ENCODE measurements at places on chromosomes 7 and 10.

- DNase-seq = no peak
Measured at GRCh38 chr10:77899080-77899477, 27.5 kb downstream of the DLG5 start.

GRCh38 chr7:44162785-44163395 lies 21.8 kb upstream of the MYL7 start:
- DNase-seq = no peak

DNA sequence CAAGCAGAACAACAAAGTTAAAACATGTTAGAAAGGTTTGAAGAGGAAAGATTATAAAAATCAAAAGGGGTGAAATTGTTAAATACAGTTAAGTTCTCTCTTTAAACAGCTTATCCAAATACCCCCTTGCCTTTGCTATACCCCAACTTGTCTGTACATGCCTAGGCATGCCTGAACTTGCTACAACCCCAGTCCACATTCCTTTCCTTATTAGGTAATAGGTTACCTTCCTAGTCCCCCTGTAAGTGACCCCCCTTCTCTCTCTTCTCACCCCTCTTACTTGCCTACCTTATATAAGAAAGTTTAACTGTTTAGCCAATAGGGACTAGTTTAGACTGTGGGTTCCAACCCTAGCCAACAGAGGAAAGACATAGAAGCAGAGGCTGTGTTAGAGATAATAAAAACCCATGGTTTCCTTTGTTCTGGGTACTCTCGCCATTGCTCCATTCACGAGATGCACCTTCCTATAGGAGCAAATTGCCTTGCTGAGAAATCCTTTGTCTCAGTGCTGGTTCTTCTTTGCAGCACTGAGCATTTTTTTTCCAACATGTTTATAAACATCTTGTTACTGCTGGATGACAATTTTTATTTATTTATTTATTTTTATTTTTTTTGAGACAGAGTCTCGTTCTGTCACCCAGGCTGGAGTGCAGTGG lies 282.2 kb upstream of the GALNT17 start:
- no peak for DNase-seq

DNA sequence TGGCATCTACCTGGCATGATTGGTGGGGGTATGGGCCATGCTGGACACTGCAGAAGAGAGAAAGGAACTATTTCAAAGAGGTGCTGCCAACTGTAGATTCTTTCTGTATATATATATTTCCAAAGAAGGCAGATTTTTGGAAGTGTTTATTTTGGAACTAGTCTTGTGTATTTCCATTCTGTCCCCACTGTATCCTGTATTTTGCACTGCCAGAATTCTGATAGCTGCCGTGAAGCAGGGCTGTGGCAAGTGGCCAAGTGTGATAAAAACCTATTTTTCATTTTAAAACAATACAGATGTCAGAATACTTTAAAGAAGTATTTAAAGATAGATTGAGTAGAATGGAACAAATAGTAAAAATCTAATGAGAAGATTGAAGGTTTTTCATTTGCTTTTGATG lies 17.1 kb downstream of the MCU start:
- DNase-seq = no peak

- no peak for DNase-seq
Measured at GRCh38 chr10:29603223-29603896, 31.4 kb downstream of the SVIL start.

GRCh38 chr10:44385696-44386441 lies 972 bp upstream of the CXCL12 start:
- no peak for DNase-seq

Data from T follicular helper cell (primary cell).